ENCODE measurements at places on chromosomes 2 and 18. TPM values are rescaled to one million over a fixed set of nuclear protein-coding genes. Genes with fewer than 3 reads are reported as not detected.

GRCh38 chr2:172092716-172093415 is 7.6 kb downstream of the DLX1 start:
- DNase-seq = no peak

- DNase-seq = no peak
These were observed 370.3 kb upstream of the LINC00305 start for GRCh38 chr18:64519201-64519600.

DNA sequence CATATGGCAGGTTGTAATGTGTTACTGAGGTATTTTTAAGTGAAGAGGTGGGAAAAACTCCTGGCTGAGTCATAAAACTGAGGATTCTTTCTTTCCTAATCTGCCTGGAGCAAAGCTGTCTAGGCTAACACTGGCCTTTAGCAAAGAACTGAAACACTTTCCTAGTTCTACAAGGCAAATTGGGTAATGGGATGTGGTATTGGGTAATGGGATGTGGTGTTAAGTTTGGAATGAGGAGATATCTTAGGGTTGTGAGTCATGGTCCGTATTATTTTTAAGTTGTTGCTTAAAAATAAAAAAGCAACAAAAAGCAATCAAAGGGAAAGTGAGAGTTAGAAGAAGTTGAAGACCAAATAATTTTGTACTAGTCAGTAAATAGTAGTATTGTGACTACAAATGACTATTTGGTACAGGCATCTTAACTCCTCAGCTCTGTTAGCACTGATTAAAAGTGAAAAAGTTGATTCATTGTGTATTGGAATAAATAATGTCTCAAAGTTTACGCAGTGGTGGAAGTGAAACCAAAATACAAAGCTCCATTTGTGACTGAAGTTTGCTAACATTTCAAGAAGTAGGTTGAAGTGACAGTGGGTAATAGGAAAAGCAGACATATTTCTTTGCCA is 216.8 kb downstream of the CAMKMT start:
- DNase-seq = no peak

- DNase-seq = no peak
These were observed 280.4 kb upstream of the SESTD1 start for GRCh38 chr2:179545024-179545423.

Gene RBM44
- total RNA-seq = 1.1 TPM

Gene SCN1A
- total RNA-seq = not detected

Gene TSPYL6
- total RNA-seq = not detected

Gene DHRS9
- 1.6 TPM for total RNA-seq
